Activated naive CD4-positive, alpha-beta T cell (primary cell): ENCODE measurements at places on chromosomes 1 and 21.

- no peak for DNase-seq
Observed at GRCh38 chr1:202982715-202983430, 15.8 kb upstream of the CYB5R1 start.

DNA sequence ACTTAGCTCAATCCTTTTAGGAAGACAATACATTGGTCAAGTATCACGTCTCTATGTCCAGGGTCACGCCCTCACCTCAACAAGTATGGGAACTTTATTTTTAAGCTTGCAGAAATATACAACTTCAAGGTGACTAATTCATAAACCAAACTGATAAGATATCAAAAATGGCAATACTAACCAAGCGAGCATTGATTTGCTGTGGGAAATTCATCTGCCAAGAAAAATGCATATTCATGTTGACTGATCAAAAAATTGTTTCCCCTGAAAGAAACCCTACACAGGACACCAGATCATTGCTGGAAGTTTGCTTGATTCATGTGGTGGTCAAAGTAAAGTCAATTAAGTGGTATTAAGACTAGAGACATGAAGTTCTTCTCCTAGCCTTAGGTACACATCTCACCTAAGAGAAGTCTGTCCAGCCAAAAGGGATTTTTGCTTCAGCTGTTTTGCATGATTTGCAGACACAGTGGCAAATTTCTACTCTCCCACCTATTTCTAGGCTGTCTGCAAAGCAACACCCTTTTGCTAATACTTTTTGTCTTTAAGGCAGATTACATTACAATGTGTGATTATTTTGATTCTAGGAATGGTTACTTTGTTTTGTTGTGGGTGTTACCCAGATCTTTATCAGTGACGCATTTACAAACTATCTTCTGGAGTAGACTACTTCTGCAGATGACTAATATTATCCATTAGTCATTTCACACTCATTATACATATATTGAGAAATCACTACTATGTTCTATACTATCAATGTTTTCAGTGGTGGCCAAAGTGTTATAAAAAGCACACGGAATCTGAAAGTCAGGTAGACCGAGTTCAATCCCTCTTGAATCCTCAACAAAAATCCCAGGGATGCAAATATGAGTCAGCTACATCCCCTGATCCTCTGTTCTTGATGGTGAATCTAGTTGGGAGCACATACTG, 12.4 kb downstream of the SAMSN1 start:
- no peak for DNase-seq

- DNase-seq, result no peak
Observed at GRCh38 chr1:172484252-172484651, 40.4 kb upstream of the PIGC start.

DNA sequence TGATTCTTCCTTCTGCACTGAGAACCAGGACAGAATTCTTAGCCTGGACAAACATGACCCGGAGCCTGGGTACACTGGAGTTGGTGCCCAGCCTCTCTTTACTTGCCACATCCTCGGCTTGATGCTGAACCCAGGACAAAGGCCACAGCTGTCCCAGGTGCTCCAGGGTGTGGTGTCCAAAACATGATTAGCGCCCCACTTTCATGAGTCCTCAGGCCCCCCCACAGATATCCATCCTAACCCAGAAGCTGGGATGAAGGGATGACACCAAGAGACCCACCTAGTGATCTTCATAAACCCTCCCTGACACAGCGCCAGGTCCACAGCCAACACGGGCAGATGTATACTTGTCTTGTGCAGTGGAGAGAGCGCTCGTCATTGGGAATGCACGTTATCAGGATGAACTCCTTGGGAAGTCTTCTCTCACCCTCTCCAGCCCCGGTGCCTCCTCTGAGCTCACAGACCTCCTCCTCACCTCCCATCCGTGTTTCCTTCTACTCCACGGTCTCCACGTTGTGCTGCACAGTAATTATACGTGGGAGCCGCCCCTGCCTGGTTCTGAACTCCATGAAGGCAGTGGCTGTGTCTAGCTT, 3.6 kb downstream of the ABCA4 start:
- no peak for DNase-seq

GRCh38 chr1:36151134-36151844, 2.0 kb upstream of the TRAPPC3 start:
- no peak for DNase-seq

DNA sequence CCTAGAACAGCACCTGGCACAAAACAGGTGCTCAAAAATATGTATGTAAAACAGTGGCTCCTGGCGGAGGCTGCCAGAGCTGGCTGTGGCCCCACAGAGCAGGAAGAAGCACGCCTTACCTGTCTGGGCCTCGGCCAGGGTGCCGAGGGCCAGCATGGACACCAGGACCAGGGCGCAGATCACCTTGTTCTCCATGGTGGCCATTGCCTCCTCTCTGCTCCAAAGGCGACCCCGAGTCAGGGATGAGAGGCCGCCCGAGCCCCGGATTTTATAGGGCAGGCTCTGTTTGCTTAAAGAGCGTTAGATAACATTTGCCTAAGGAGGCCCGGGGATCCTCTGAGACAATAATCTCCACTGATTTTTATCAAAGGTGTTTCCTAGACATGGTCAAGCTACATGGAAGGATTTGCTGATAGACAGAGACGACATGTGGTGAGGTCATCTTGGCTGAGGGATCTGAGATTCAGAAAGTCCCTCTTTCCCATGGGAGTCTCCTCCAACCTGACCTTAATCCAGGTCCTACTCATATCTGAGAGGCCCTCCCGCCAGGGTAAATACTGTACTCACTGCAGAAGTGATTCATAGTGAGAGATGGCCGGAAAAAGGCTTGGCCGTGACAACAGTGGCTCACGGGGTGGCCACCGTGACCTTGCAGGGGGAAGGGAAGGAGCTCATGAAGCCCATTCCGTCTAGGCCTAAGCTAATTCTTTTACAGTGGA, at the start of gene TFF1:
TFF1 (minus strand) TSS at position 244 of the 719 bp plus-strand sequence; CDS start at position 204, 40 bp downstream.
- no peak for DNase-seq

GRCh38 chr1:208737161-208737560, 493.0 kb upstream of the PLXNA2 start:
- no peak for DNase-seq
